ENCODE measurements at places on chromosomes 4 and X. TPM values are rescaled to one million over a fixed set of nuclear protein-coding genes. Genes with fewer than 3 reads are reported as not detected.

DNA sequence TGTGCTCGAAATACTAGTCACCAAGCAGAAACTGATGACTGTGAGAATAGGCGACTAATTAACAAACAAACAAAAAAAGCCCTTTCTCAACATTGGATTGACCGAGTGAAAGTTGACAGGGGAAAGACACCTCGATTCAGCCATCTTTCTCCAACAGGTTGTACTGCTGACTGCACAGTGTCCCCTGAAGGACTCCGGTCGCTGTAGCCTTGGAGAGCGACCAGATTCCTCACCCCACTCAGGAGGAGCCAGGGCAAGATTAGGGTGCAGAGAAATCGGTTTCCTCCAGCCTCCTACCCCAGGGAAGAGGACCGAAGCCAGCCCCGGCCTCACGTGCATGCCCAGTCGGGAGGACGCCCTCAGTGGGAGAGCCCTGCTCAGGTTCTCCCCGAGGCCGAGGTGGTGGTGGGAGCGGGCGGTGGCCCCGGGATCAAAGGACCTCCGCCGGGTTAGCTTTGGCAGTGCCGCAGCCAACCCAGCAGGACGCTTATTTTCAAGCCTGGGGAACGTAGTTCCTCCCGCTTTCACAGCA is 1.1 kb upstream of the RAP1GDS1 start:
- H3K27me3 ChIP-seq: no peaks in the 10 kb centered on the region
- peaks cover 37% of the 10 kb centered on the region for H3K4me1 ChIP-seq
- H3K4me3 ChIP-seq: peak overlapping the region; percentile 93
- DNase-seq: peak; percentile 51

GRCh38 chr4:71941001-71941400 is 90.8 kb upstream of the NPFFR2 start:
- no peaks in the 10 kb centered on the region for H3K36me3 ChIP-seq
- no peak overlapping the region for H3K4me3 ChIP-seq
- no peaks in the 10 kb centered on the region for H3K4me1 ChIP-seq
- no peaks in the 10 kb centered on the region for H3K27me3 ChIP-seq

DCAF12L2 gene
- total RNA-seq: not detected

PTCHD1 gene
- total RNA-seq: not detected

DNA sequence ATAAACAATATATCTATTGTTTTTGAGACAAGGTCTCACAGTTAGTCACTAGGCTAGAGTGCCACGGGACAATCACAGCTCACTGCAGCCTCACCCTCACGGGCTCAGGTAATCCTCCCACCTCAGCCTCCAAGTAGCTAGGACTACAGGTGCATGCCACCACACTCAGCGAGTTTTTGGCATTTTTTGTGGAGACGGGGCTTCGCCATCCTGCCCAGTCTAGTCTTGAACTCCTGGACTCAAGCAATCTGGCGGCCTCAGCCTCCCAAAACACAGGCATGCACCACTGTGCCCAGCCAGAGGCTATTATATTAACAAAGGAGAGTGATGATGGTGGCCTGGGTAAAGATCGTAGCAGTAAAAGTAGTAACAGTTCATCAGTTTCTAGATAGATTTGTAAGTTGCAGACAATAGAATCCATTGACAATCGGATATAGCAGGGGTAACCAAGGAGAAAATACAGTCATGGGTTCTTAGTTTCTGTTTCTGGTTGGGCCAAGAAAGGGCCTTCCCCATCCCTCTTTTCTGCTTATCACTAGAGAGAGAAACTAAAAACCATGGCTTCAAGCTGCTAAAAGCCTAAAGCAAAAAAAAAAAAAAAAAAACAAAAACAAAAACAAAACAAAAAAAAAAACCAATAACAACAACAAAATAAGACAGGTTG is 60.6 kb downstream of the ANXA10 start:
- H3K36me3 ChIP-seq: no peaks in the 10 kb centered on the region
- no peak overlapping the region for H3K4me3 ChIP-seq
- no peak overlapping the region for H3K27ac ChIP-seq
- no peaks in the 10 kb centered on the region for H3K27me3 ChIP-seq

- no peak overlapping the region for H3K27ac ChIP-seq
- no peaks in the 10 kb centered on the region for H3K36me3 ChIP-seq
- no peak overlapping the region for H3K4me3 ChIP-seq
- H3K4me1 ChIP-seq: no peaks in the 10 kb centered on the region
Observed at GRCh38 chrX:140342410-140342809, 162.5 kb downstream of the SOX3 start.

- H3K4me1 ChIP-seq: peaks cover 52% of the 10 kb centered on the region
- DNase-seq: no peak
- H3K27ac ChIP-seq: peak overlapping the region; percentile 13
- no peaks in the 10 kb centered on the region for H3K36me3 ChIP-seq
Observed at GRCh38 chrX:13022926-13023325, 21.5 kb downstream of the FAM9C start.

DNA sequence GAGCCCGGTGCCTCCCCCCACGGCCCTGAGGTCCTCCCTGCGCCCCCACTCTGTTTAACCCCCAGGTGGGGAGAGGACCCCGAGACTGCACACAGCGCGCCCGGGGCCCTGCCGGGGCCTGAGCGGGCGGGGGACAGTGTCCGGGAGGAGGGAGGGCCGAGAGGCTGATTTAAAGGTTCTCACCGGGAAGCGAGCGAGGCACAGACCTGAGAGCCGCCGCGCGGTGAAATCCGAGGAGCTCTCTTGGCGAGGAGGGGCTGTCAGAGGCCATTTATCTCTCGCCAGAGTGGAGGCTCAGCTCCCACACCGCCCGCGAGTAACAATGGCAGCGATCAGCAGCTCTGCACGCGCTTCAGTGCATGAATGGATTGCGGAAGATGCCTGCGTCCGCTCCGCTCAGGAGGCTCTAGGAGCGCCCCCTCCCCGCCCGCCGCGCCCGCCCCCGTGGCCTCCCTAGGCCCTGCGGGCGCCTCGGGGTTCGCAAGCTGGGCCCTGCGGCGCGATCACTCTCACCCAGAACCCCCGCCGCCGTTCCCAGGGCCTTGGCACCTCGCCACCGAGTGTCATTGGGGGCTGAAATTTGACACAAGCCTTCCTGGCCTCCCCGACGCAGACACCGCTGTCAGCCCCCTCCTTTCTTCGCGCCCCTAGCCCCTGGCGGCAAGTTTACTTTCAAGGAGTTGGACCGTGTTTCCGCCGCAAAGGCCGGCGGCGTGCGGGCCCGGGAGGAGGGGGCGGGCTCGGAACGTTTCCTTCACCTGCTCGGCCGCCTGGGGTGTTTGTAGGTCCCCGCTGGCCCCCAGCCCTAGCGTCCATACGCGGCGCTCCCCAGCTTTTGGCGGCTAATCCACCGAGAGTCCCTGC is 48.7 kb upstream of the BCOR start:
- peak; percentile 40 for DNase-seq
- peaks cover 15% of the 10 kb centered on the region for H3K4me1 ChIP-seq
- no peaks in the 10 kb centered on the region for H3K36me3 ChIP-seq
- H3K4me3 ChIP-seq: peak overlapping the region; percentile 45
- no peak overlapping the region for H3K27ac ChIP-seq

CT45A10 gene
- not detected for total RNA-seq

- DNase-seq: peak; percentile 8
- H3K27me3 ChIP-seq: no peaks in the 10 kb centered on the region
- H3K36me3 ChIP-seq: no peaks in the 10 kb centered on the region
- H3K4me1 ChIP-seq: no peaks in the 10 kb centered on the region
- peak overlapping the region; percentile 79 for H3K4me3 ChIP-seq
Observed at GRCh38 chrX:38561951-38562719, 793 bp downstream of the TSPAN7 start.

GRCh38 chr4:163540448-163540847 is 46.0 kb downstream of the TMA16 start:
- H3K27me3 ChIP-seq: no peaks in the 10 kb centered on the region
- peaks cover 1% of the 10 kb centered on the region for H3K4me1 ChIP-seq
- H3K4me3 ChIP-seq: no peak overlapping the region
- peaks cover 3% of the 10 kb centered on the region for H3K36me3 ChIP-seq

F9 gene
- total RNA-seq: not detected

GRCh38 chr4:168304744-168305459 is 13.7 kb downstream of the DDX60 start:
- peaks cover 26% of the 10 kb centered on the region for H3K36me3 ChIP-seq
- no peak for DNase-seq
- H3K27me3 ChIP-seq: no peaks in the 10 kb centered on the region
- peaks cover 19% of the 10 kb centered on the region for H3K4me1 ChIP-seq
- no peak overlapping the region for H3K4me3 ChIP-seq
- no peak overlapping the region for H3K27ac ChIP-seq

GRCh38 chr4:121790976-121791375 is 10.1 kb upstream of the EXOSC9 start:
- no peaks in the 10 kb centered on the region for H3K36me3 ChIP-seq
- no peak overlapping the region for H3K27ac ChIP-seq
- H3K4me1 ChIP-seq: peaks cover 10% of the 10 kb centered on the region
- no peak overlapping the region for H3K4me3 ChIP-seq

SLC10A4 gene
- not detected for total RNA-seq

OTC gene
- not detected for total RNA-seq

GRCh38 chr4:142416711-142417275 is 429.3 kb downstream of the INPP4B start:
- H3K27ac ChIP-seq: peak overlapping the region; percentile 95
- peak; percentile 36 for DNase-seq
- H3K27me3 ChIP-seq: no peaks in the 10 kb centered on the region
- H3K4me3 ChIP-seq: peak overlapping the region; percentile 62
- H3K36me3 ChIP-seq: peaks cover 6% of the 10 kb centered on the region

DCAF8L2 gene
- total RNA-seq: not detected

ANAPC4 gene
- 27.3 TPM for total RNA-seq

DNA sequence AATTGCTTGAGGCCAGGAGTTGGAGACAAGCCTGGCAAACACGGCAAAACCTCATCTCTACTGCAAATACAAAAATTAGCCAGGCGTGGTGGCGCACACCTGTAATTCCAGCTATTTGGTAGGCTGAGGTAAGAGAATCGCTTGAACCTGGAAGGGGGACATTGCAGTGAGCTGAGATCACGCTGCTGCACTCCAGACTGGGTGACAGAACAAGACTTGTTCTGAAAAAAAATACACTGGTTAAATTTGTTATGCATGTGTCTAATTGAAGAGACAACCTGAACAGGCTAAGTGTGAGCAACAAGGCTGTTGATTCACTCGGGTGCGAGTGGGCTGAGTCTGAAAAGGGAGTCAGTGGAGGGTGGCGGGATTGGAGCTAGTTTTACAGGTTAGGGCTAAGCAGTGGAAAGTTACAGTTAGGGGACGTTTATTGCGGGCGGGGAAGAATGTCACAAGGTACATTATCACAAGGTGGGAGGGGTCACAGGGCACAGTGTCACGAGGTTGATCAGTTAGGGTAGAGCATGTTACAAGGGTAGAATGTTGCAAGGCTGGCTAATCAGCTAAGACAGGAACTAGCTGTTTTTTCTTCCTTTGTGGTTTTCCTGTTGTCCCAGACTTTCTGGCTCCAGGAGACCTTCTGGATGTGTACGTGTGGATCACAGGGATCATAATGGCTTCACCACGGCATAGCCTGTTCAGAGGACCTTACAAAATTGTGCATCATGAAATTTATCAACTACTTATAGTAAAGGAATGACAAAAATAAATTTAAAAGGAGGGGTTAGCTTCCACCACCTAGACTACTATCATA is 115.8 kb downstream of the NAA11 start:
- H3K27ac ChIP-seq: no peak overlapping the region
- H3K4me1 ChIP-seq: no peaks in the 10 kb centered on the region
- H3K27me3 ChIP-seq: peaks cover 2% of the 10 kb centered on the region
- no peak for DNase-seq
- H3K4me3 ChIP-seq: no peak overlapping the region
- H3K36me3 ChIP-seq: no peaks in the 10 kb centered on the region

- no peak overlapping the region for H3K4me3 ChIP-seq
- no peaks in the 10 kb centered on the region for H3K36me3 ChIP-seq
- DNase-seq: no peak
- no peaks in the 10 kb centered on the region for H3K4me1 ChIP-seq
Observed at GRCh38 chr4:90960840-90961239, 833.6 kb downstream of the CCSER1 start.

DNA sequence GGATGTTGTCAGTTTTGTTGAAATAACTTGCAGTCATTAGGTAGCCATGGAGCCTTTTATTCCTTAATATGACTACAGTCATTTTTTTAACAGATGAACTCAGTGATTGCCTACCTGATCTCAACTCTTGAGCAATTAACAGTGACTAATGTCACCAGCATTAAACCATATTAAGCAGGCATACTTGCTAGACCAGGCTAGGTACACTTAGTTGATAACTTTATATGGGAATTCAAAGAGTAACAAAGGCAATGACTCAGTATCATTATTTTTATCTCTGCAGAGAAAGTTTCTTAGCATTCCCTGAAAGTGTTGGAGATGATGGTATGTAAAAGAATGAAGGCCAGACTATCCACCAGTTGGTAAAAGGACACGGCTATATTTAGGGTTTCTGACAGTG is at the start of gene C4orf54:
Gene C4orf54, minus strand, starts transcription at position 31 of the 400 bp plus-strand sequence. CDS start 3,180 bp downstream, outside the sequence.
- no peak for DNase-seq
- no peaks in the 10 kb centered on the region for H3K4me1 ChIP-seq
- peaks cover 2% of the 10 kb centered on the region for H3K27me3 ChIP-seq
- no peaks in the 10 kb centered on the region for H3K36me3 ChIP-seq

- peak overlapping the region; percentile 14 for H3K4me3 ChIP-seq
- H3K36me3 ChIP-seq: no peaks in the 10 kb centered on the region
- peak overlapping the region; percentile 74 for H3K27ac ChIP-seq
- H3K4me1 ChIP-seq: peaks cover 47% of the 10 kb centered on the region
- peak; percentile 94 for DNase-seq
Observed at GRCh38 chr4:153084980-153085630, 119.1 kb upstream of the TRIM2 start.
